ENCODE measurements at places on chromosomes 3 and 15.
A peak's percentile ranks its signal among the peaks of the same experiment; 100 is the strongest.

- no peak for DNase-seq
Observed at GRCh38 chr15:54567408-54568035, 589.3 kb downstream of the UNC13C start.

DNA sequence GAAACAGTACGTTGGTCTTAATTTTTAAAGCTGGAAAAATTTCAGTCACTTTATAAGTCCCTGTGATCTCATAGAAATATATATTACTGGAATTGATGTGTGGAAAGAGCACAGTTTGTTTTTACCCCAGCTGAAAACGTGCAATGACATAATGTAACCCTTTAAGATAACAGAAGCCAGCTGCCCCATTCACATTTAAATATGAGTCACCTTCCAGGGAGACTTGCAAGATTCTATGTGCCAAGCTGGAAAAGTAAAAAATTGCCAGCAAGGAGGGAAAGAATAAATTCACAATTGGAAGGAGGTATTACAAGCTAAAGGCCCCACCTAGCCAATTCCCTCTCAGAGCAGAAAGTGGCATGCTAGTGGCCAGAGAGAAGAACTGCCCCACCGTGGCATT, 50.2 kb downstream of the SAMMSON start:
- no peak for DNase-seq

- DNase-seq: peak; percentile 43
Observed at GRCh38 chr3:129893581-129894070, at the start of gene TMCC1. Gene TMCC1, minus strand, starts transcription at chr3:129893711.

- no peak for DNase-seq
Observed at GRCh38 chr3:41194701-41195100, 4.6 kb upstream of the CTNNB1 start.

GRCh38 chr3:144821583-144821982, 850.0 kb downstream of the DIPK2A start:
- no peak for DNase-seq

GRCh38 chr15:25249236-25250010, 189.4 kb downstream of the UBE3A start:
- no peak for DNase-seq

- no peak for DNase-seq
Observed at GRCh38 chr3:104286645-104287044, 1080.1 kb upstream of the ALCAM start.

DNA sequence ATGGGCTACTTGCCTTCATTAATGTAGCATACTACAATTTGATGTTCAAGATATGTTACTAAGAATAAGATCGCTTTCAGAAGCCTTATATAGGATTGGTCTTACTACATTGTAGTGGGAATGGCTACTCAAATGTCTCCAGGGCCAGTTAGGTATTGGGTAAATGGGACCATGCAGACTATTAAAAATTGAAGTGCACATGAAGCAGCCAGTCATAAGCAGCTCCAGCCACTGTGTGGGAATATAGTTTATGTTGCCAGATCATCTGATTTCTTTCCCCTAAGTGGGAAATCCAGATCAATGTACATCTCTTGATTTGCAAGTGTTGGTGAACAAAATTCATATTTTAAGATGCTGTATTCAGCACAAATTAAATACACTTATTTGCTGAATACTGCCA, 5.1 kb downstream of the CTNNB1 start:
- no peak for DNase-seq
